Stimulated activated CD4-positive, alpha-beta T cell treated with anti-CD3 and anti-CD28 coated beads, TNF-alpha, amount 100 ng/mL, for 48 hours (primary cell): ENCODE measurements at places on chromosomes 1 and 21.

GRCh38 chr1:47471163-47471562 is 33.3 kb downstream of the FOXD2 start:
- DNase-seq: no peak

DNA sequence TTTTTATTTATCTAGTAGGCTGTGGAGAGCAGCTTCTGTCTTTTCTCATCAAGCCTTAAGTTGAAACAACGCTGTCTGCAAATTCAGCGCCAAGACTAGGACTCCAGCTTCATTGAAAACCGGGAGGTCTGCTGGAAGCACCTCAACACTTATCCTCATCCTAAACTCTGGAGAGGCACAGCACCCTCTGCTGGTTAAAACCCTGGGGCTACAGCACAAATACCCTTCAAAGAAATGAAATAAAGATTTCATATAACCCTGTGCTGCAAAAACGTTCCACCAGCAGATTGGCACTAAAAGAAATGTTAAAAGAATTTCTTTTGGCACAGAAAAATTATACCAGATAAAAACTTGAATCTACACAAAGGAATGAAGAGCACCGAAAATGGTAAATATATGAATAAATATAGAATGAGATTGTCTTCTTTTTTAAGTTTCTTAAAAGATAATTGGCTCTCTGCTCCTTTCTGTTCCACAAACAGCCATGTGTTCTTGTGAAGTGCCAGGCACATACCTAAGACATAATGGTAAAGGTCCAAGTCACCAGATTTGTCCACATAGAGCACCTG is 227.7 kb upstream of the SAMSN1 start:
- peak; percentile 37 for DNase-seq

DNA sequence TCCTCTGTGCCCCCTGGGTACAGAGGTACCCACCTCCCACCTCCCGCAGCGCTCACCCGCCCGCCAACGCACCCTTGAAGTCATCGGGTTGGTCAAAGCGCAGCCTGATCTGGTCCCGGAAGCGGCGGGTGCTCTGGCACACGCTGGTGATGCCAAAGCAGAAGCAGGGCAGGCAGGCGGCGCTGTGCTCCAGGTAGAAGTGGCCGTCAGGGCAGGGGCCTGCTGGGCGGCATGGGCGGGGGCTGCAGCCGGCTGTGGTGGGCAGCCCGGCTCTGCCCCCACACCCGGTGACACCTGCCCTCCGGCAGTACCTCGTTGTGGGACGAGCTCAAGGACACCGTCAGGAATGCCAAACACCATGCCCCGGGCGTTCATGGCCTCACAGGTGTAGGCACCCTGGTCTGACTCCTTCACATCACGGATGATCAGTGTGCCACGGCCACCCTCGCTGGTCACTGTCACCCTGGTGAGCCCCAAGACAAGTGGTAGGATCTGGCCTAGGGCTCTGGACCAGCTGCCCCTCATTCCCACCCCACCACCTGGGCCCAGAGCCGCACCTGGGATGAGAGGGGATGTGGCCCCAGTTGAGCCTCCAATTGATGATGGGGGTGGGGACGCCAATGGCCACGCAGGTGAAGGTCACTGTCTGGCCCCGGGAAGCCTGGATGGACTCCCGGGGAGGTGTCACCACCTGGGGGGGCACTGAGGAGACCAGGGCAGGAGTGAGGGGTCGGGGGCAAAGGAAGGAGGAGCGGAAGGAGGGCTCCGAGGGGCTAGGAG is 52.5 kb downstream of the HSPG2 start:
- no peak for DNase-seq

DNA sequence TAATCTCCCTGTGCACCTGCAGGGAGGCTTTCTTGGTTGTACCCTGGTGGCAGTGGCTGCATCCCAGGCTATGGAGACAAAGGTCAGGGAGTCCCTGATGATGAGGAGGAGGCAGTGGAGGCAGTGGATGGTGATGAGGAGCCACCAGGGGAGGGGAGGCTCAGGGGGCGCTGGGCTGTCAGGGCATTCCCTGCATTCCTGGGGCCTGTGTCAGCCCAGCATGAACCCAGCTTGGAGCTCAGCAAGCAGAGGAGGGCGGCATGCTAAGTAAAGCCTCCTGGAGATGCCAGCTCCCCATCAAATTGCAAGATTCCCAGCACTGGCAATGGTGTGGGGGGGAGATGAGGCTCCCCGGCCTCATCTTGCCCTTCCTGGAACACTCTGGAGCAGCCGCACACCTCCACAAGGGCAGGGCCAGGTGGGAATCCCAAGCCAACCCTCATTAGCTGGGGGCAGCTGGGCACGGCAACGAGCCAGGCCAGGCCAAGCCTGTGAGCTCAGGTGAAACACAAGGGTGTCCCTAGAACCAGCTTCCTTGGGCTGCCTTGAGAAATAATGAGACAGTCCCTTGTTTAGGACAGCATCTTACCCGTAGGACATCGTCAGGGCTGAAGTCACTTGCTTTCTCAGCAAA is 469.5 kb downstream of the MATN1 start:
- DNase-seq: no peak

GRCh38 chr1:151720974-151721787 is at the start of gene RIIAD1:
RIIAD1 (plus strand) TSS chr1:151721522; CDS start chr1:151721537, 15 bp downstream.
- no peak for DNase-seq

DNA sequence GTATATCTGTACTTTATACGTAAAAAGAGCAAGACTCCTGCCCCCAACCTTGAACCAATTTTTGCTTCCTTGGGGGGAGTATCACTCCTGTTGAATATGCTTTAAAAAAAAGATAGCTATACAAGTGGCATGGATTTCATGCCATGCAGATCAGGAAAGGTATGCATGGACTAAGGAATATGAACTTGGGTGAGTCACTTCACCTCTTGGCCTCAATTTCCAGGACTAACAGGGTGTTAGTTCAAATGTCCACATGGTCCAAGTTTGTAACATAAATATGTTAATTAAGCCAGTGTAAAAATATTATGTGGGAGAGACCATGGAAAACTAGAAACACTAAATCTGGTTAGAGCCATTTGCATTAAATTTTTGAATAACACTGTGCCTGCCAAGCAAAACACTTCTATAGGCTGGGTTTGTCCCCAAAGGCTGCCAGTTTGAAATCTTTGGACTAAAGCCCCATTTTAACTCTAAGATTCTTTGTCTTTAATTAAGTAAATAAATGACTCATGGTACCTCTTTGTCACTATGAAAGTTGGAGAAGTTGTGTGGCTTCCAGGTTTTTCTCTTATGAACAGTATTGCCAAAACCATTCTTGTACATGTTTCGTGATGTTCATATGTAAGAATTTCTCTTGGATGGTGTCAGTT is 33.1 kb downstream of the FAM177B start:
- DNase-seq: no peak

DNA sequence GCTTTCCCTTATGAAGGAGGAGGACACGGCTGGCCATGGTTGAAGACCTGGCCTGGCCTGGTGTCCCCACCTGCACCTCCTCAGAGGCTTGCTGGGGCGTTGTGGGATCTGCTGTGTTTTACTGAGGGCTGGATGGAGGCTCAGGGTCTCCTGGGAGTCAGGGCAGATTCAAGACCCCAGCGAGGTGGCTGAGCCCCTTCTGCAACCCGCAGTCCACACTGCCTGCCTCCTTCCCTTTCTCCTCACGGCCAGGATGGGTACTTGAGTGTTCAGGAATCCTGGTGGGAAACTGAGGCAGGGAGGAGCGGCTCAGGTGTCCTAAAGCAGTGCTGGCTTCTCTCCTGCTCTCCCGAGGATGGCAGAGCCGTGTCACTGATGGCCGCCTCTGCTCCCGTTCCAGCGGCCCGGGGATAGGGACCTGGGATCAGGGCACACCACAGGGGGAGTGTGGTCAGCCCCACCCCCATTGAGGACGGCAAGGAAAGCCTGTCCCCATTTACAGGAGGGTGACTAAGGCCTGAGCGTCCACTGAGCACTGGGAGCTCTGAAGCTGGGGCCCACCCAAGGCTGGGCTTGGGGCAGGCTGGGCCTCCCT is 47.5 kb downstream of the TRPM2 start:
- no peak for DNase-seq

- DNase-seq: no peak
Observed at GRCh38 chr21:39120876-39121599, 62.2 kb downstream of the PSMG1 start.

DNA sequence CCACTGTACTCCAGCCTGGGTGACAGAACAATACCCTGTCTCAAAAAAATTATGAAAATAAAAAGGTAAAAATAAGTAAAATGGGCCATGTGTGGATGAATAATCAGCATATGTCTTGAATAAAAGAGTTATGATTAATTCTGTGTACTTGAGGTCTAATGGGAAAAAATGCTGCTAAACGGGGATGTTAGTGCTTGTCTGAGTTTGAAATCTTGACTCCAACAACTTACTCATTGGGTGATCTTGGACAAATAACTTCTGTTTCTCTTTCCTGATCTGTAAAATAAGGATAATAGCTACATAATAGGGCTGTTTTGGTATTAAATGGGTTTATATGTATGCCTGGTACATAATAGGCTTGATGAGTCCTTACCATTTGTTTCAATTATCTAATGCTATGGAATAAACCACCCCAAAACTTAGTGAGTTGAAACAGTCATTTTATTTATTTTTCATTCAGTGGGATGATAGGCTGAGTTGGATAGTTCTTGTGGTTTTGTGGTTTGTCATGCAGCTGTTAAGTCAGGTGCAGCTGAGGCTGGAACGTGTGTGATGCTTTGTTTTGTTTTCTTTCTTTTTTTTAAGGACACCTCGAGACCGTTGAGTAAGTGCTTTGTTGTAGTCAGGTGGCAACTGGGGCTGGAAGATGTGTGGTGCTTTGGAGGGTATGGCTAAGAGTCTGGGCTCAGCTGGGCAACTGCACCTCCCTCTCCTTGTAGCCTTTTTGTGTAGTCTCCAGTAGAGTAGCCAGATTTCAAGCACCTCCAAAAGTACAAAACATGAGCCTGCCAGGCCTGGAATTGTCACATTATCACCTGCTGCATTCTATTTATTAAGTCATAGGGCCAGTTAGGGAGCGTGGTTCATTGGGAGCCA is 4.9 kb downstream of the MDM4 start:
- no peak for DNase-seq

DNA sequence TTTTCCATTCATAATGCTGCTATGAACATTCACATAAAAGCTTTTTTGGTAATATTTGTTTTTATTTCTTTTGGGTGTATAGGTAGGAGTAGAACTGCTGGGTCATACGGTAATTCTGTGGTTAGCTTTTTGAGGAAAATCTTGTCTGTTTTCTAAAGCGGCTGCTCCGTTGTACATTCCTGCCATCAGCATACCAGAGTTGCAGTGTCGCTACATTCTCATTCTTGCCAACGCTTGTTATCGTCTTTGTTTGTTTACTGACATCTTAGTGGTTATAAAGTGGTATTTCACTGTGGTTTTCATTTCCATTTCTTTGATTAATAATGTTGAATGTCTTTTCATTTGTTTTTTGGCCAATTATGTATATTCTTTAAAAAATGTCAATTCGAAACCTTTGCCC is 469.8 kb upstream of the ZP4 start:
- DNase-seq: no peak

- no peak for DNase-seq
Observed at GRCh38 chr1:78911956-78912880, 94.3 kb downstream of the ADGRL4 start.

- DNase-seq: no peak
Observed at GRCh38 chr1:174964972-174965361, 34.8 kb upstream of the CACYBP start.

- DNase-seq: no peak
Observed at GRCh38 chr1:3155056-3155925, 86.3 kb downstream of the PRDM16 start.

DNA sequence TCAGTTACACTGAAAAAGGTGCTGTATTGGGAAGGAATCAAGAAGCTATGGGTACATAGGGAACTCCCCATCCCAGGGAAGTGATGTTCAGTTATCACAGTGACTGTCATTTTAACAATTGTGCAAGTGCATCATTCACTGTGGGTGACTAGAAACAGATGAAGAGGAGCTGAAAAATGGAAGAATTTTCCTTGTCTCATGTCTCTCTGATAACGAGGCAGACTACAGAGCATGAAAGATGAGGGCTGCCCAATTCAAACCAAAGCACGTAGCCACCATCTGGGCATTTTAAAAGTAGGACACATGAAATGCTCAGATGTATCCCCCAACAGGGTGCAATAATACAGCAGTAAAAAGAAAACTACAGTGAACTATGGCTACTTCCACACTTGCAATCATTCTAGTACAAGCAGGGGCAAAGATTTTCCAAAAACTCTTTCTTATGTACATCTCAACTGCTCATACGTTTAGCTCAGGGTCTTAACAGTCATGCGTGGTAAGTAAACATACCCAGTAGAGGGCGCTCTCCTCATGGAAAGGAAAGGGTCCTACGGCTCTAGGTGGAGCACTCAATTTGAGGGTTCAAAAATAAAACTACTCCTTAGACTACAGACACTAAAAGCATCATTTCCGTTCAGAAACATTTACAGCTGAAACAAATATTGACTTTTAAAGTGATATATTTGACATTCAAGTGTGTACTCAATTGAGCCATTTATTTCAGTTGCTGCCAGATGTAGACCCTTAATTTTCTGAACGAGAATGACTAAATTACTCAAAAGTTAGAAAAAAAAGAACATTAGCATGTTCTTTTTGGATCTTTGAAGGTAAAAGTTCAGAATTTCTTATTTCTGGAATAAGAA is 143.2 kb downstream of the KCTD3 start:
- no peak for DNase-seq

DNA sequence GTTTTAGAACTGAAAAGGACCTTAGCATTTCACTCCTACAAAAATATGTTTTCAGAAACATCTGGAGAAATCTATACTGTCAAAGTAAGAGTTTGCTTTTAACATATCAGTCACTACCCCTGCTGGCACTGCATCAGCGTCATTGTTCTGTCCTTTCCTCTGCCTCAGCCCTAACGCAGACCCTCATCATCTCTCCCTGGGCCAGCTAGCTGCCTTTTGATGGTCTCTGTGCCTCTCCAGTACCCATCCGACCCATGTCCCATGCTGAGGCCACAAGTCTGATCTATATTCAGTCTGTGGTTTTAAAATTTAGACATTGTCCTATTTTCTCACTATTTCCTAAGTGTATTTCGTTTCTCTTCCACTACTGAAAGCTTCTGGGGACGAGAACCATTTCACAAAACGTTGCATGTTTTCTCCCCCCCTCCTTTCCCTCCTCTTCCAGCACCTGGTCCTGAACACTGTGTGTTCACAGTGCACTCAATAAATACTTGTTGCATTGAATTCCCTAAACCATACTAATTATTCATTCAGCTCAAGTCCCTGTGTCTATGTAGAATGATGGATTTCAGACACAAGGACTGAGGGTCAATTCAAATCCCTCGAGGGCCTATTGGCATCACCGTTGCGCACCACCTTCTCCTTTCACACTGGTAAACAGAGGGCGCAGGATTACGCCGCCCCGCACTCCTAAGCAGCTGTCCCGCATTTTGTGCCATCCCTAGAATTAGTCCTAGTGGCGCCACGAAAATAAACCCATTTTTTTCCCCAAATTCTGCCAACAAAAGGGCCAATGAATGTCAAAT is 53.4 kb downstream of the CD2 start:
- no peak for DNase-seq

DNA sequence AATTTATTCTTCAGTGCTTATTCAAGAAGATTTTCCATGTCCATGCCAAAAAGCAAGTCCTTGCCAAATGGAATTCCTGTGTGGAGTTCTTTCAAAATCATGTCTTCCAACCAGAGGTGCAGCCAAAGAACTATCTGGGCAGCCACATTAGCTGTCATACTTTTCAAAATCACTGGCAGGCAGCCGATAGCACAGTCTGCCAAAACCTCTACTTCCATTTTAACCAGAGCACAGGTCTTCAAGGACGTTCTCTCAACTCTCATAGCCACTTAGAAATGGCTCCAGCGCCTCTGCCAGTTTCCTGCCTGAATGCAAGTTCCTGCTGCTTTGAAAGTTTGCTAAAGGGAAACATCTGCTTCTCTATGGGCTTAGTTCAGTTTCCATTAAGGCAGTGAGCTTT is 975.7 kb upstream of the ADGRL4 start:
- DNase-seq: no peak
